ENCODE measurements at places on chromosomes 16 and 17.

GRCh38 chr17:13393841-13394710, 207.7 kb downstream of the HS3ST3A1 start:
- no peak for DNase-seq

DNA sequence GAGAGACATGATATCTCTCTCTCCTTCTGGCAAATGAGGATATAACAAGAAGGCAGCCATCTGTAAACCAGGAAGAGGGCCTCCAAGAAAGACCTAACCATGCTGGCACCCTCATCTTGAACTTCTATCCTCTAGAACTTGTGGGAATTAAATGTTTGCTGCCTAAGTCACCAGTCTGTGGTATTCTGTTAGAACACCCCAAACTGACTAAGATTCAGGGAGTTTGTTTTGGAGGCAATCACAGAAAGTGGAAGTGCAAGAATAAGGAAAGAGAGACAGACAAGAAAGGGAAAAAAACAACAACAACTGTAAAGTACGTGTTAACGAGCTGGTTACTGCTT, 114.5 kb upstream of the GOT2 start:
- DNase-seq = no peak

DNA sequence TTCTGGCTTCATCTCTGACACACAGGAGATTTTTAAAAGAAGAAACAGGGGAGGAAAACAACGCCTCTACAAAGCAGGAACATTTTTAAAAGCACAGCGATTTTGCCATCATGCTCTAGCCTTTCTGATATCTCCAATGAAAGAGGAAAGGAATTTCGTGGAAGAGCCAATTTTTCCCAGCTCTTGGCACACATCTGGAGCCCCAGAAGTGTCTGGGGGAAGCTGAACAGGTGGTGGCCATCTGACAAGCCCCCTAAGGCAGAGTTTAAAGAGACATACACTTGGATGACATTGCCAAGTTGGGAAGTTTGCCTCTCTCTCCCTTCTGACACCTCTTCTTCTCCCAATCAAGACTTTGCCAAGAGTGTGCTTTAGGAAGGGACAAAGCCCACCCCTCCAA, 82.1 kb downstream of the CCT6B start:
- DNase-seq = no peak

GRCh38 chr17:63001689-63002394, 35.8 kb downstream of the TANC2 start:
- DNase-seq = no peak
